Hypothalamus (tissue), 51 donors: ENCODE measurements at places on chromosomes 11 and 22.

DNA sequence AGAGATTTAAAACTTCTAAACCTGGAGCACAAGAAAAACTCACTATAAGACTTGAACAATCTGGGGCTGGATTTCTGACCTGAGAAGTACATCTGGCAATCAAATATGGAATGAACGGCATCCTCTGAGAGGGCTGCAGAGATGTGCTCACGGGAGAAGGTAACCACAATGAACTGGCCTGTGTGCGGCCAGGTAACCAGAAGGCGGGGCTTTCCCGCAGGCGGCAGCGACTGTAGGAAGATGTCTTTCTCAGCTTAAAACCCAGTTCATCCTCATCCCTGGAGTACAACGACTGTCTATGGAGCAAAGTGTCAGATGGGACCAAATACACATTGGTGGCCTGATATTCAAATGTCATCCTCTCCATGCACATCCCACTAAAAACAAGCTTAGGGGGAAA, 24.5 kb downstream of the MICAL3 start:
- no peak for DNase-seq

- DNase-seq: no peak
These were observed 339.6 kb upstream of the ANO3 start for GRCh38 chr11:25992294-25992693.

- DNase-seq: no peak
These were observed 38.6 kb downstream of the BLID start for GRCh38 chr11:122077459-122077858.

- no peak for DNase-seq
These were observed 64.6 kb downstream of the FEZ1 start for GRCh38 chr11:125431481-125431880.

DNA sequence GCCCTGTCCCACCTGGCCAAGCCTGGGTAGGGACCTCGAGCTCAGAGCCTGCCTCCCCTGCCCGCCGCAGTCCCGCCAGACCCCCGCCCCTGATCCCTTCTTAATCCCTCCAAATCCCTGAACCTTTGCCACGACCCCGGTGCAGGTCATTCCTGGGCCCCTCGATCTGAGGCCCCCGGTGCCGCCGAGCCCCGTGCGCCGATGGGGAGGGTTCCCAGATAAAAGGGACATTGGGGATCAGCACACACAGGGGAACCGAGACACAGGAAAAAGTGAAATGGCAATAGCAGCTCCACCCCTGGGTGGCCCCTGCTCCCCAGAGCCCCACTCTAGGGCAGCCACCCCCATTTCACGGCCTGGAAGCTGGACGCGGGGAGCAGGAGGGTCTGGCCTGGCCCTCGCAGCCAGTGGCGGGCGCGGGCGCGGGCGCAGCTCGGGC, 1.3 kb upstream of the WNT7B start:
- no peak for DNase-seq
